ENCODE measurements at places on chromosomes 5 and 9.

- no peak for DNase-seq
These were observed 257.7 kb downstream of the EPB41L4A start for GRCh38 chr5:112161392-112161748.

GRCh38 chr5:7039074-7039473 lies 325.8 kb downstream of the TENT4A start:
- DNase-seq = no peak

DNA sequence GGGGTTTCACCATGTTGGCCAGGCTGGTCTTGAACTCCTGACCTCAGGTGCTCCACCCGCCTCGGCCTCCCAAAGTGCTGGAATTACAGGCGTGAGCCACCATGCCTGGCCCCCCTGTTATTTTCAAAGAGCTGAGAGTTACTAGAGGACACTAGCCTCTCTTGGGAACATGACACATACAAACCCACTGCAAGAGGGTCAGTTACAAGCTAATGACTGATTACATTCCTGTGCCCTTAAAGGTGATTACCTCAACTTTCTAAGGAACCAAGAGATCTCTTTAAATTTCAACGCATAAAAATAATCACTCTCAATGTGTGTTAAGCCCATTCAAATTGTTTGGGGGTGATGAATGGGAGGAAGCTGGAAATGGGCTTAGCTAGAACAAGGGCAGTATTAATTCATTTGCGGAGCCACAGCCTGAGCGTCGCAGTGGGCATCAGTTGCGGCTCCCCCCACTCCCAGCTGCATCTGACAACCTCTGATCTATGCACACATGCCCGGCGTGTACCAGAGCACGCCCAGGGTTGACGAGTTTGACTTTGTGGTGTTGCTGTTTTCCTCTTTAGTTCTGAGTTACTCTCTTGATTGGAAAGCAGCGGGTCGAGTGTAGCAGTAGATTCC lies 146.9 kb downstream of the GOLPH3 start:
- DNase-seq = no peak

DNA sequence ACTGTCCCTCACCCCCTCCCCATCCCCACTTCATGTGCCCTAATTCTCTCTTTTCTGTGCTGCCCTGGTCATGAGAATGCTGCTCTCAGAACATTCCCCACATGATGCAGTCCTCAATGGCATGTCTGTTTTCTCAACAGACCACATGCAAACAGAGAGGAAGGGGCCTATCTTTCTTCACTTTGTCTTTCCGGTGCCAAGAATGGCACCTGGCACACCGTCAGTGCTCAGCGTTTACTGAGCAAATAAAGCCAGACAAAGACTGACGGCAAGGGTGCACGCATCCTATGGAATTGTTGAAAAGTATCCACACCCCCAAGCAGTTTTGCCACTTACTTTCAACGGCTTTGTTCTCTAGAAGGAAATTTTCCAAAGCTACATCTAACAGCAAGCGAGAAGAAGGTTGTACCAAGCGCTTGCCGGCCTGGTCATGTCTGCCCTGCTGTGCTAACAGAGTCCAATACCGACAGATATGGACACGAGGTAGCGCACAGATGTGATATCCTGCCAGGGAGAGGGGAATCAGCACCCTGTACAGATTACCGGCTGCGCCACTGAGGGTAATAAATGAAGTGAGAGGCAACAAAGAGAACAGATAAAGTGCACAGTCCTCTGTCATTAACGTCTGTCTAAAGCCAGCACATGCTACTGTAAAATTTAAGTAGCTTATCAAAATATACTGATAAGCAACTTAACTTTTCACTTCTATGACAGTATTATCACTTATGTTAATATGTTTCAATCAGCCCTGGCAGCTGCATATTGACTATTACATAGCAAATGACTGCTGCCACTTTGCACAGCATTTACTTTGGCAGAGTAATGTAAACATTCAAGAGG lies 251.7 kb downstream of the DENND1A start:
- no peak for DNase-seq

GRCh38 chr9:68740561-68740960 lies 35.5 kb downstream of the PIP5K1B start:
- no peak for DNase-seq

DNA sequence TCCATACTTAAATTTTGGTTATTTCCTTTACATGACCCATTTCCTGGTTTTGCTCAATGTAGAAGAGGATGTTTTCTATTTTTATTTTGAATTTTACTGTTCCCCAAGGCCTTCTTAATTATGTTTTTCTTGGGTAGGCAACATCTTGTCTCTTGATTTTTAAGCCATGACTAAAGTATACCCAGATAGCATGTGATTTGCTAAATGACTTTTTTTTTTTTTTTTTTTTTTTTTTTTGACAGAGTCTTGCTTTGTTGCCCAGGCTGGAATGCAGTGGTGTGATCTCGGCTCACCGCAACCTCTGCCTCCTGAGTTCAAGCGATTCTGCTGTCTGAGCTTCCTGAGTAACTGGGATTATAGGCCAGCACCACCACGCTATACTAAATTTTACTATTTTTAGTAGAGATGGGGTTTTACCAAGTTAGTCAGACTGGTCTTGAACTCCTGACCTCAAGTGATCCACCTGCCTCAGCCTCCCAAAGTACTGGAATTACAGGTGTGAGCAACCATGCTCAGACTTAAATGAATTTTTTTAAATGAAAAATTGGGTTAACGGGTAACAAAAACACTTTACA lies 198.6 kb upstream of the DAB2 start:
- DNase-seq = no peak

- no peak for DNase-seq
These were observed 26.4 kb downstream of the UTP15 start for GRCh38 chr5:73591698-73592501.

DNA sequence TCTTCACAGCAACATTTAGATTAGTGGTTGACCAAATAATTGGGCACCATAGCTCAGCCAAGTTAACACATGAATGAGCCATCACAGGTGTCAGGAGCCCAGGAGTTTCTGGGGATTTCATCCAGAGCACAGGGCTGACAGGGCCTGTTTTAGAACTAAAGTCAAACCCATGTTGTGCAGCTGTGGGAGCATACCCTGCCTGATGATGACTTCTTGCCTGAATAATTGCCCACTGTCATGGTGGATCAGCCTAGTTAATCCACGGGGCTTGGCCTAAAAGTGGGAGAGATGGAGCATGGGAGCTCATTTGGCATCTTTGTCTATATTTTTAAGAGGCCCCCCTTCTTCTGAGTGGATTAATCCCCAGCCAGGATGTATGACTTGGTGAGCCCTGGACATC lies 105.6 kb upstream of the GDNF start:
- no peak for DNase-seq

DNA sequence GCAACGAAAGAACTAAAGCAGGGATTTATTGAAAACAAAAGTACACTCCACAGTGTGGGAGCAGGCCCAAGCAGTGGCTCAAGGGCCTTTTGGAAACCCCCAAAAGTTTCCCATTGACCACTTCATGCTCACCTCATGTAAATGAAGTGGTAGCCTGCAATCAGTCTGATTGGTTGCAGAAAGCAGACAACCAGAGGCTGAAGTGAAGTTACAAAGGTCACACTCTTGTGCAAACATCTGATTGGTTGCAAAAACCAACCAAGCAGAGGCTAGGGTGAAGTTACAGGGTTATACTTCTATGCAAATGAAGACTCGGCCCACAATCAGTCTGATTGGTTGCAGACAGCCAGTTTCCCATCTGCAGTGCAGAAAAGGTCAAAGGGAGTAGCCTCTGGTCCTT lies 258.0 kb downstream of the YTHDC2 start:
- DNase-seq = no peak

- DNase-seq = no peak
These were observed 226.2 kb upstream of the SMC2 start for GRCh38 chr9:103867886-103868285.

DNA sequence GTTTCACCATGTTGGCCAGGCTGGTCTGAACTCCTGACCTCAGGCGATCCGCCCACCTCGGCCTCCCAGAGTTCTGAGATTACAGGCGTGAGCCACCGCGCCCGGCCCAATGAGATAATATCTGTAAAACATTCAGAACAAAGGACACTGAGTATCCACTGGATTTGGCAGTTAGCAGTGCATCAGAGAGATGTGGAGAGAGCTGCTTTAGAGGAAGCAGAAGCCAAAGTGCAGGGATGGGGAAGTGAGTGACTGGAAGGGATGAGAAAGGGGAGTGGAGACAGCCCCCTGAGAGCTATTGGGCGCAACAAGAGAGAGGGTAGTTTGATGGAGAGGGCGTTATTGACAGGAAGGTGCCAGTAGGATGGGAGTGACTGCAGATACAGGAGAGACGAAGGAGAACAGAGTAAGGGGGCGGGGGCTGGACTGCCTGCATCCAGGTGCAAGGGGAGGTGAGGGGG lies 157.5 kb upstream of the SHB start:
- DNase-seq = no peak

DNA sequence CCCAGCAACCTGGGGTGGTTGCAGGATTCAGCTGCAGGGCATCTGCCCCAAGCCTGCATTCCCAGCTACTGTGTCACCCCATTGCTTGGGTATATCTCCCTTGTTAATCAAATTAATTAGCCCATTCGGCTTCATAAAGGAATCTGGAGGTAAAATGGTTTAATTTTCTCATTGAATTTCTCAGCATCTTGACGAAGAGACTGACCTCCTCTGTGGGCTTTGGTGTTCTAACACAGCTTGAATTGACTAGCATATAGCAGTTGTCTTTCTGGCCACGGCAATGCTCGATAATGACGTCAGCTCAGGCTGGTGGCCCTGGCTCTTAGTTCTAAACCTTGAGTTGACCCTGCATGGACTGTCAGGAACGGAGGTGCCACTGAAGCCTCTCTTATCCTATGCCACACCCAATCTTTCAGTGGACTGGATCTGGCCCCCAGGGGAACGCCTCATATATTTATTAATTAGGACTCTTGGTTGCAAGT lies 72.4 kb downstream of the MSX2 start:
- DNase-seq = no peak

GRCh38 chr5:94682814-94683520 lies 64.5 kb downstream of the SLF1 start:
- no peak for DNase-seq

DNA sequence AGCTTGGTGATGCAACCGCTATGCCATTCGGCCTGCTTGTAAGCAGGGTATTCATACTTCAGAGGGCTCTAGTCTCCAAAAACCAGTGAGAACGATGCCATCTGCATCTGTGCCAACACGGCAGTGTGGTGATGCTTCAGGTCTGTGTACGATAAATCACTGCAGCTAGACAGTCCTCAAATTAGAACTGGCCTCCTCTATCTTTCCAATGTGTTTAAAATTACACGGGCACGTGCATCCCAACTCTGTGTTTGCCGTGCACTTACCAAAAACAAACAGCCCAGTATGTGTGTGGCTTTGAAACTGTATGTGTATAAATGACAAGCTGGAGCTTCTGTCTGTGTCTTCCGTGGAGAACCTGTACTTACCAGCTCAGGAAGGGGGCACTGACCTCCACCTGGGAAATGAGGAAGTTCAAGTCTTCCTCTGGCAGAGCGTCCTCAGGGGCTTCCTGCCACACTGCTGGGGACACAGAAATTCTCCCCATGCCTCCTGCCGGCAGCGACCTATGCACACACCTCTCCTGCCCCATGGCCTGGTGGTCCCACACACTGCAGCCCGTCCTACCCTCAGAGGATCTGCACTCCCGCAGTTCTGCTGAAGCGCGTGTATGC lies 12.3 kb downstream of the MED10 start:
- DNase-seq = no peak

DNA sequence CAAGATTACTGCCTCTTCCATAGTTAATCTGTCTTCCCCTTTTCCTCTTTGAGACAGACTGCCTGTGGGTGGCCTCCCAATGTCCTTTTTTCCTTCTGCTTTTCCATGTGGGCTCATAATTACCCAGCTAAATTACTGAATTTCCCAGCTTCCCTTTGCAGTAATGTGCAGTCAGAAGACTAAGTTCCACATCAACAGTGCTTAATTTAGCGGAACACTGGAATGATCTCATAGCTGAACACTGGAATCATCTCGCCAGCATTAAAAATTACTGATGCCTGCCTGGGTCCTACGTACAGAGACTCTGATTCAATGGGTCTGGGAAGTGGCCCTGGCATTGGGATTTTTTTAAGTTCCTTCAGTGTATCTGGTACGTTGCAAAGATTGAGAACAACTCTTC lies 84.3 kb downstream of the DNAH5 start:
- no peak for DNase-seq

DNA sequence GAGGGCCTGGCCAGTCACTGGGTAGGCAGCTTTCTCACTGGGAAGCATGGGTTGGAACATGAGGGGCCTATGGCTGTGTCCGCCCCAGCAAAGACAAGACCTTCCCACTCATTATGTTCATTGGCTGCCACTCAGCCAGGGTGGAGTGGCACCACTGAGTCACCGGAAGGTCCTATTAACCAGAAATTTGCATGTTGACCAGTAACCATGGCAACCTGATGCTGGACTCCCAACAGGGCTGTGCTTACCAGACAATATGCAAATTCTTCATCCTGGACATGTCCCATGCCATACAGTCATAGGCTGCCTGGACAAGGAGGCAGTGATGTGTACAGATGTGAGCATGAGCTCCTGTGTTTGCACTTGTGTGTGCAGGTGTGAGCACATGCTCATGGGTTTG lies 66.7 kb downstream of the PSD2 start:
- DNase-seq = no peak

- no peak for DNase-seq
These were observed 220.7 kb downstream of the FANCC start for GRCh38 chr9:95096807-95097206.

DNA sequence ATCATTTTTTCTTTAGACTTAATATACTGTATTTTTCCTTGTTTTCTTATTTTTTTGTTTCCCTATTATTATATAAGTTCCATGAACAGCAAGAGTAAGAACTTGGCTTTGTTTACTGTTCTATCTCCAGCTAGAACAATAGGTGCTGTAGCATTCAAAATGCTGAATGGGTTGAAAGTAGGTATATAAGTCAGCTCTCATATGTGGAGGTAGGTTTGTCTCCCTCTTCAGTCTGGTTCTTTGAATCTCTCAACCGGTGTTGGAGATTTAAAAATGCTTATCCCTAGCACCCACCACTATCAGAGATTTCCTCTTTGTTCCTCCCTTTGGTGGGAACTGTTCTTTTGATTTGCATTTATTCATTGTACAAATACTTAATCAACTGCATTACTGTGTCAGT lies 87.5 kb upstream of the FSD1L start:
- DNase-seq = no peak

DNA sequence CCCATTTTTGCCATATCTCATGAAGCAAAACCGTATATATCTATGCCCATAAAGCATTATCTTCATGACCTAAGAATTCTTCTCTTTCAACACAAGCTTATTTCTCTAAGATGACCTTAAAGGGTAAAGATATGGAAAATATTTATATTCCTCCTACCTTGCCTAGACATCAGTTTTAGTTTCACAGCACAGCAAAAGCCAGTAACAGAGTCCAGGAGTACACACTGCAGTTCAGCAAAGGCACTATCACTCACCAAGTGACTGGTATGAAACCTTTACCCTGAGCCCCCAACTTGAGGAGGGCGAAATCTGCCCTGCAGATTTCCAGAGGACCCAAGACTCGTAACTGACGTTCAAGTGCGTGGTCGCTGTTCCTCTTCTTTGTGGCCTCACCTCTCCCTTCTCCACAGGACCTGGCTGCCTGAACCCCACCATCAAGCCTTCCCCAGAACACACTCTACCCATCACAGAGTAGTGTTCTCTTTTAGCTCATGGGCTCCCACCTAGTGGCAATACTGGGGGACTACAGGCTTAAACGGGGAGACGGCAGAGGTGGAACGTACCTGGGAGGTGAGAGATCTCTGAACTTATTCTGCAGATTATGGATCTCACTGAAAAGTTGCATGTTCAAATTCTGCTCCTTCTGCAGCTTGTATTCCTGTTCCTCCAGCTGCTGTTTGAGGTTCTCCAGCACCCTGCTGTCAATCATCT lies 141.0 kb downstream of the CDK5RAP2 start:
- no peak for DNase-seq

GRCh38 chr9:78985084-78985738 lies 586.6 kb upstream of the TLE4 start:
- DNase-seq = no peak

GRCh38 chr5:132961887-132962286 lies 1.5 kb downstream of the AFF4 start:
- no peak for DNase-seq
